ENCODE measurements at places on chromosomes 12 and 14. TPM values are rescaled to one million over a fixed set of nuclear protein-coding genes. Genes with fewer than 3 reads are reported as not detected.

- DNase-seq, result no peak
Observed at GRCh38 chr14:99401211-99401610, 79.4 kb downstream of the SETD3 start.

DNA sequence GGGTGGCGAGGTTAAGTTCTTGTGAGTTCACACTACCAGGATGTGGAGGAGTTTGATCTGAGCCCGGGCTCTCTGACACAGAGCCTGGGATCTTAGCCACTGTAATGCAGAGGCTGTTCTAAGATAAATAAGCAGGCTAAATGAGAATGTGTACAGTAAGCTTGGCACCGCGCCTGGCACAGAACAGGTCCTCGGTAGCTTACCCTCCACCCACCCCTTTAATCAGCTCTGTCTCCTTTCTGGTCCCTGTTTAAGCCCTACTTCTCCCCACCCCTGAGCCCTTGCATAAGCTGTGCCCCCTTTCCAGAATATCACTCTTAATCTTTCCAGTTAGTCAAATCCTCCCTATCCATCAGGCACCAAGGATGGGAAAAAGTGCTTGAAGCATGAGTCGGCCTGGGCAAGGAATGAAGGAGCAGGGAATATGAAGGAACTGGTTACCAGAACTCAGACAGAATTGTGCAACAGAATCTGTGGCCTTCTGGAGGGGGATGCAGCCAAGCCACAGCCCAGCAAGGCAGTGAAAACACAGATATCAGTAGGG is 32.8 kb upstream of the CMKLR1 start:
- DNase-seq, result no peak

DNA sequence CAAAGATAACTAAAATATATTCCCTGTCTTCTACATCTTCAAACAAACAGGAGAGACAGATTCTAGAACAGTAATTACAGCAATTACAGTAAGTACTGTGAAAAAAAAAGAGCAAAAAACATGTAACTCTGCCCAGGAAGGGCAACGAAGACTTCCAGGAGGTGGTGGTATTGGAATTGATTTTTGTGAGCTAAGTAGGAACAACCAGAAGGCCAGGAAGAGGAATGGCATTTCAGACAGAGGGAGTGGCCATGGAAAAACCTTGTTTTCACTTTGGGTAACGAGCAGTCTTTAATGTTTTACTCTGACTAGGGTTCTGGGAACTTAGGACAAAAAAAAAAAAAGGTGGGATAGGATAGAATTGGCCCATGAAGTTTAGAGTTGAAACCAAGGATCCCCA is 196.3 kb upstream of the PLEKHG7 start:
- DNase-seq, result no peak

- DNase-seq, result no peak
Observed at GRCh38 chr12:58847901-58848600, 72.3 kb downstream of the LRIG3 start.

GRCh38 chr14:69581316-69581935 is 6.8 kb upstream of the CCDC177 start:
- no peak for DNase-seq

DNA sequence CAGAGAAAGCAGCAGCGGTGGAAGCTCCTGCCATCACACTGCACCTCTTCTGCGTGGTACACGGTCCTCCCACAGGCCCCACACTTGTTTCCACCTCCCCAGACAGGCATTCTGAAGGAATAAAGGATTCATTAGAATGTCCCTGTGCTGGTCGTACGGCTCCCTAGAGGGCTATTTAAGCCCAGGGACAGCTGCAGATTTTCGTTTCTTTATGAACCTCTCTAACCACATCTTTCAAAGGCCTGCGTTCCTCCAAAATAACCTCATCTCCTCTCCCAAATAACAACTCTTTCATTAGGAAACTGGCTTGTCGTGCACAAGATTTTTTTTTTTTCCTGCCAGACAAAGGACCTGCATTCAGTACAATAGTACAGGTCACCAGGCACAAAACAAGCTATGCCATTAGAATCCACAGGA is 12.7 kb downstream of the CSRP2 start:
- DNase-seq, result no peak

- DNase-seq, result no peak
Observed at GRCh38 chr12:53659011-53659551, 16.8 kb downstream of the ATP5MC2 start.

DNA sequence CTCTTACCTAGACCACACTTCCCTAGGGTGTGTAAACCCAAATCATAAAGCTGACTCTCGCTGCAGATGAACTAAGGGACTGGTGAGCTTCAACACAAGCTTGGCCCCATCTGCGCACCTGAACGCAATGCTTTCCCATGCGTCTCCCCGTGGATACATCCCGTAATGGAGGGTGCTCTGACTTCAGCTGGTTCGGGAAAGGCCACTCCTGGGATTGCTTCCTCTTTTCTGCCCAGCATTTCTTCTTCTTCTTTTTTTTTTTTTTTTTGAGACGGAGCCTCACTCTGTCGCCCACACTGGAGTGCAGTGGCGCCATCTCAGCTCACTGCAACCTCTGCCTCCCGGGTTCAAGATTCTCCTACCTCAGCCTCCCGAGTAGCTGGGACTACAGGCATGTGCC is 27.7 kb upstream of the ETFBKMT start:
- DNase-seq, result no peak

The DEPDC4 gene
- 5.5 TPM for total RNA-seq
